ENCODE measurements at places on chromosomes 5 and 9.
A peak's percentile ranks its signal among the peaks of the same experiment; 100 is the strongest.

- DNase-seq = no peak
Observed at GRCh38 chr9:15543047-15543813, 9.6 kb upstream of the CCDC171 start.

GRCh38 chr5:163877865-163878264 lies 372.4 kb downstream of the MAT2B start:
- DNase-seq = no peak

GRCh38 chr9:89690334-89690912 lies 85.6 kb downstream of the GADD45G start:
- DNase-seq = no peak

DNA sequence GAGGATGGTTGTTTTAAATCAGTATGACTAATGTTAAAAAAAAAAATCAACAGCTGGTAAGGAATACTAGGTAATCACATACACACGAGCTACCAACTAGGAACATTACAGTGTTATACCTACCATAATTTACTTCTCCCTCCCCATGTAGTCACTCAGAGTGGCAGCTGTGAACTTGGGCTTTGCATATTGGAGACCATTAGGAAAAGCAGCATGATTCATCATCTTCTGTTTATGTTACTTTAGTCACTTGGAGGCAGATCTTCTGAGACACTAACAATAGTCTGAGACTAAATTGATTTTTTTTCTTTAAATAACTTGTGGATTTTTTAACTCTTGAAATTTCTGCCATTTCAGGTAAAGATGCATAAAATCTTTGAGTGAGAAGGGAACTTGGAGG lies 141.5 kb upstream of the NR4A3 start:
- DNase-seq = no peak

DNA sequence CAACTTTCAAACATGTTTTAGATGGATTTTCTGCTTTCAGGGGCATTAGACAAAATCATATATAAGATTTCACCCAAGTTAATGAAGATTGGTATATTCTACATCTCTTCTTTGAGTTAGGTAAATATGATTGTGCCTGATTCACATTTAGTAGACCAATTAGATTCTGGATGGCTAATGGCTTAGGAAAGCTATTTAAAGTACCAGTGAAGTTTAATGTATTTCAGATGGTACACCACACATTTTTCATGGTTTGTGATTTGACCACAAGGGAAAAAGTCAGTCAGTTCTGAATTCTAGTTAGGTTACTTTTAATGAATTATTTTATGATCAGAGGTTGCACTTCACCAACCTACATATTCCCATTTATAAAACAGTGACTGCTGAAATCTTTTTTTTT lies 409.7 kb downstream of the ADGRV1 start:
- DNase-seq = no peak

DNA sequence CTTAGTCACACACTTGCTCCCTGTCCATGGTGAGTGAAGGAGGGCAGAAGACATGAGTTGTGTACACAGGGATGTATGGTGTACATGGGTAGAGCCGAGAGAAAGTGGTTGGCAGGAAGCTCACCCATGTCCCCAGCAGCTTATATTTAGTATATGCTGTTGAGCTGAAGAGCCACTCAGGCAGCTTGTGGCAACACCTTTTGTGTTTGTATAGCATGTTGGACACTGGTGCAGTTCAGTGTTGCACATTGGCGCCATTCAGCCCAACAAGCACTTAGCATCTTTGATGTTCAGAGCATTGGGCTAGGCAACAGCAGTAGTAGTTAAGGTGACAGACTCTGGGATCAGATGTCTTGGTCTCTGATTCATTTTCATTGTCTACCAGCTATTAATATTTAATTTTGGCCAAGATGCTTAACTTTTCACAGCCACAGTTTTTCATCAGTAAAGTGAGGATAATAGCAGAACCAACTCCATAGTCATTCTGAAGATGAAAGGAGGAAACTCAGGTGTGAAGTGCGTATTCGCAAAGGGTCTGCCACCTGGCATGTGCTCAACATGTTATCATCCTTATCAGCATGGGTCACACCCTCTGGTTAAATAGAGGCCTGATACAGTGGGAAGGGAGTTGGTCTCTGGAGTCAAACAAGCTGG lies 184.8 kb downstream of the NR3C1 start:
- DNase-seq = no peak

- peak; percentile 62 for DNase-seq
Observed at GRCh38 chr5:74028406-74028805, 402.4 kb downstream of the ARHGEF28 start.

- no peak for DNase-seq
Observed at GRCh38 chr5:164255598-164256213, 750.3 kb downstream of the MAT2B start.

DNA sequence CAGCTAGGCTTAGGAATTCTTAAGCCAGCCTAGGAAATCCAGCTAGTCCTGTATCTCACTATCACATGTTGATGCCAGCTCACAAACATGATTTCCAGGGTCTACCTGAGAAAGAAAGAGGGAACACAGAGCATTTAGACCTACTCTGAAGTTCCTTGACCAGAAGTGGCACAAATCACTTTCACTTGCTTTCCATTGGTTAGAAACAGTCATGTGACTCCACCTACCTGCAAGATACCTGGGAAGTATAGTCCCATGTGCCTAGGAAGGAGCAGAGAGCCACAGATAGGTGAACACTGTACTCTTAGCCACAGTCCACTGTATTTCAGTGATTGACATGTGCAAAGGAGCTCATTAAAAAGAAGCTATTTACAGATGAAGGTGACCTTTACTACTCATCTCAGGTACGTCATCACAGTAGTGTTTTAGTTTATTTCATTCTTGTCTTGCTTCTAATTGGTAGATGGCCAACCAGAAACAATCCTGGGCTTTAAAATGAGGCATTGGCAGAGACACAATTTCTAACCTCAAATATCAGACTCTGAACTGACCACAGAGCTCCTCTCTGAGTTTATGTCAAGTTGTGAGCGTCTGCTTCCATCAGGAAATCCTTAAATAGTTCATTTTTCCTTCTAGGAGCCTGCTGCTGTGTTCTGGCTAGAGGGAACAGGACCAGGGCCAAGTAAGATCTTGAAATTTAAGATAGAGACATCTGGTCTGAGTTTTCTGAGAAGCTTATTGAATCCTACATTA lies 340.7 kb downstream of the TLE4 start:
- no peak for DNase-seq

GRCh38 chr5:37786862-37787519 lies 52.9 kb downstream of the GDNF start:
- DNase-seq = no peak

DNA sequence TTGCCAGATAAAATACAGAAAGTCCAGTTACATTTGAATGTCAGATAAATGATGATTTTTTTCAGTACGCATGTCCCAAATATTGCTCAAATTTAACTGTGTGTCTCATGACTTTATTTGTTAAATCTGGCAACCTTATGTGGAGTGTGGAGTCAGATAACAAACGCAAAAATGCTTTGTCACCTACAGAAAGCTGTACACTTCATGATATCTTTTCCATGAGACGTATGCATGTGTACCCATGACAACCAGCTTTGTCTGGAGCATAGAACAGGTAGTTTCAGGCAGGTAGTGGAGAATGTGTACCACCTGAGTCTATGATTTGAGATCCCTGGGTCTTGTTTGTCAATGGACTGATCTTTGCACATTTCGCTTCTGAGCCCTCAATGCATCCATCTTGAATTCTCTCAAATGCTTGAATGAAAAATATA lies 105.5 kb upstream of the CPEB4 start:
- no peak for DNase-seq

GRCh38 chr5:97842687-97843086 lies 659.6 kb upstream of the RIOK2 start:
- no peak for DNase-seq

DNA sequence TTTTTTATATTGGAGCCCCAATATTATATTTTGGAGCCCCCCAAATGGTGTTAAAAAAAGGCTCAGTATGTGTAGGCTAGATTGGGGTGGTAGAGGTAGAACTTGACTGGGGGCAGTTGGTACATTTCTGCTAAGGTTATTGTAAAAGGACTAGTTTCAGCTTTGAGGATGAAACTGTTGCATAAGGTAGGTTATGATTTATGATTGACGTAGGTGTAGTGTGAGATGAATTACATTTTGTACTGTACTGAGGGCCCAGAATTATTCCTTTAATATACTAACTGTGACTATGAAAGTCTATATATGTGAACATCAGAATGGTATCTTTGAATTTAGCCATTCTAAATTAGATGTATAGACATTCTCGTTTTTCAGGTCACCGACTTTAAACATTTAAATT lies 3.6 kb downstream of the RIC1 start:
- DNase-seq = no peak

DNA sequence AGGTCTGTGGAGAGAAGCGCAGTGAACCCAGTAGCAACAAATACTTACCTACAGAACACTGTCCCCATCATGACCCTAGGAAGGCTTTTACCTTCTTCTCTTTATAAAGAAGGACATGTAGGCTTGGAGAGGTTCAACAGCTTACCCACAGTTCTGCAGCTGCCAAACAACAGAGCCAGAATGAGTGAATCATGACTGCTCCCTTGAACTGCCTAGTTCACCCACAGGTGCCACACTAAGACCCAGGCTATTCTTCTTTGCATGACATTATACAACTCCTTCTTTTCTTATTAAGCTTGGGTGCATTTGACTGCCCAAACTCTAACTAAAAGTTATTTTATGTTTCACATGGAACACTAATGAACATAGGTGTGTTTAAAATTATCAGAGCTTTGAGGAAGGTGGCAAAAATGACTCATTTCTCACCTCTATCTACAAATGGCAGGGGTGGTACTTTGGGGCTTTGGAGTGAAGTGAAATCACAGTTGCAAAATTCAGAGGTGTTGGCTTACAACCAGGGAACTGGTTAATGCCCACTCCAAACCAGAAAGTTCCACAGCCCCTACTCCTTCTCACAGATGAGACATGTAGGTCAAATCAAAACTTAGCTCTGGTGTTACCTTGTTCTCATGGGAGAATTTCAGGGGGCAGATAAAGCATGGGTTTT lies 201.6 kb downstream of the SEMA6A start:
- no peak for DNase-seq

GRCh38 chr5:116076496-116076895 lies 8.3 kb upstream of the COMMD10 start:
- no peak for DNase-seq

- DNase-seq = no peak
Observed at GRCh38 chr9:22157276-22157675, 148.2 kb upstream of the CDKN2B start.

DNA sequence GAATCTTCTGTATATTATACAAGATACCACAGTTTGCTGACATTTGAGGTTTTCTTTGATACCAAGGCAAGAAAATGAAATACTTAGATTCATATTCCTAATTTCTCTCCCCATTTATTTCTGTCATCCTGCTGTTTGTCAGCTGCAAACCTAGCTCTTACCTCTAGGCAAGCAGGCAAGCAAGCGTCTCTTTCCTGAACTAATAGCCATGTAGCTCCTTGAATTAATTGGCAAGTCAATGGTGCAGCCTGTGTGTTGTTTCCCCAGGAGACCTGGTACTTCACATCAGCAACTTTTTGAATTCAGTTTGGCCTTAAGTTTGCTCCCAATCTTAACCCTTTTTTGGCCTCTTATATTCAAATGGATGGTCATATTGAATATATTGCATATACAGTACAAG lies 573.6 kb upstream of the ARRDC3 start:
- DNase-seq = no peak

GRCh38 chr5:173201636-173202265 lies 33.3 kb downstream of the NKX2-5 start:
- DNase-seq = no peak

DNA sequence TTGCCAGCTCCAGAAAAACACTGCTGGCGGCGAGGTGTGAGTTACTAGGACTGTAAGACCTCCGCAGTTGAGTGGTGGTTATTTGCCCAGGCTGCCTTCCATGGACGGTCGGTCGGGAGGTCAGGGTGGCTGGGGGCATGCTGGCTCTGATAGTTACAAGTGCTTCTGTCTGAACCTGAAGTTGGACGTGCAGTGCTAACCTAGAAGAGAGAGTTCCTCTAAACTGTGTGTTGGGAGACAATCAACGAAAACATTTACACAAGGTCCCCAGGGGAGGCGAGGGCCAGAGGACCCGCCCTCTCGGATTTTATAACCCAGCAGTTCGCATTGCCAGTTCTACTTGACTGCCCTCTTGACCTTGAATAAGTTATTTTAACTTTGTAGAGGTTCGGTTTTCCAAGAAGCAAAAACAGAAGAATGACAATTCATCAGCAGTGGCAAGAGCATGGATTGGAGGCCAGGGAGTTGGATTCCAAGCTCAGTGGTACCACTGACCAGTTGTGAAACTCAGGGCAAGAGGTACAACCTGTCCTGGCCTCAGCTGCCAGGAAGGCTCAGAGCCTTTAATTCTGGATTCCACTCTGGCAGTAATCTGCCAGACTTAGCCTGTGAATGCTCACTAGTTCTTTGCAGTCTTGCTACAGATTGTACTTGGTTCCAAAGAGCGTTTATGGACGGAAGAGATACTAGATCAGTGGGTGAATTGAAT lies 28.7 kb upstream of the PDE8B start:
- DNase-seq = no peak

DNA sequence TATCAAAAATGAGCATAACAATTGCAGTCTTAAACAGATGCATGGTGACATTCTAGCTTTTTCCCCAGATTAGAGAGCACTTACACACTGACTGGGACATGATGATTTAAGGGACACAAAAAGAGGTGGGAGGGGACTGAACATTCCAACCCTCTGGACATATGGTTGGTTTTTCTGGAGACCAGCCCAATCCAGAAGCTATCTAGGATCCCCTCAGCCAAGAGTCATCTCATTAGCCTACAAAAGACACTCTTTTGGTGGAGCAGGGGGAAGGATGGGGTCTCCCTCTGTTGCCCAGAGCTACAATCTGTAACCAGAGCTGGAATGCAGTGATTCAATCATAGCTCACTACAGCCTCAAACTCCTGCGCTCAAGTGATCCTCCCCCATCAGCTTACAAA lies 97.3 kb upstream of the IQGAP2 start:
- no peak for DNase-seq

DNA sequence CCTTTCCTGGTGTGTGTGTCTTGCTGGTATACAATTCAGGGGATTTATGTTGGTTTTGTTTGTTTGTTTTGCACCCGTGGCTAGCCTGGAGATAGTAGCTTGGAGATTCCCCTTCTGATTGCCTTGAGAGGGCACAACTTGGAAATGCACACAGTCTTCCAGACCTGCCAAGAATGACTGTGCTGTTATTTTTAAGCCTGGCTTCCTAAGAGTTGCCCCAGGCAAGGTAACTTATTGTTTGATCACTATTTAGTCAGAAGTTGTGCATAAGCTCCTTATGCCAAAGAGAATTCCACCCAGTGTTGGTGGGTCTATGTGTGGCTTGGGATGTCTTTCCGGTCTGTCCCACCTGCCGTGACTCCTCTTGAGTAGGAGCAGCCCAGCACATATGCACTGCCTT lies 421.9 kb upstream of the KCNN2 start:
- no peak for DNase-seq

Data from NCI-H1930 (cell line).